Osteoblast (primary cell): ENCODE measurements at places on chromosomes 4 and X. TPM values are rescaled to one million over a fixed set of nuclear protein-coding genes. Genes with fewer than 3 reads are reported as not detected.

The PPEF1 gene
- total RNA-seq: under 0.01 TPM in 2 replicates

The SLC49A3 gene
- total RNA-seq: 11.6 and 13.6 TPM in 2 replicates

The TRO gene
- total RNA-seq: 22.4 and 25.6 TPM in 2 replicates

The MAGED4 gene
- total RNA-seq: 42.4 and 58.6 TPM in 2 replicates

The IQSEC2 gene
- total RNA-seq: 10.1 and 14.7 TPM in 2 replicates

The SPARCL1 gene
- total RNA-seq: under 0.01 TPM in 1 of 2 replicates, not detected in the other

The TKTL2 gene
- not detected in 2 replicates for total RNA-seq

The RPS6KA6 gene
- 3.5 and 4.0 TPM in 2 replicates for total RNA-seq

The C4orf54 gene
- total RNA-seq: under 0.01 TPM in 1 of 2 replicates, not detected in the other

The TGIF2LX gene
- total RNA-seq: not detected in 2 replicates
